CD4-positive, alpha-beta memory T cell (primary cell): ENCODE measurements at places on chromosomes 11 and 22.

GRCh38 chr22:45336971-45337431 lies 27.3 kb downstream of the FAM118A start:
- DNase-seq: no peak

DNA sequence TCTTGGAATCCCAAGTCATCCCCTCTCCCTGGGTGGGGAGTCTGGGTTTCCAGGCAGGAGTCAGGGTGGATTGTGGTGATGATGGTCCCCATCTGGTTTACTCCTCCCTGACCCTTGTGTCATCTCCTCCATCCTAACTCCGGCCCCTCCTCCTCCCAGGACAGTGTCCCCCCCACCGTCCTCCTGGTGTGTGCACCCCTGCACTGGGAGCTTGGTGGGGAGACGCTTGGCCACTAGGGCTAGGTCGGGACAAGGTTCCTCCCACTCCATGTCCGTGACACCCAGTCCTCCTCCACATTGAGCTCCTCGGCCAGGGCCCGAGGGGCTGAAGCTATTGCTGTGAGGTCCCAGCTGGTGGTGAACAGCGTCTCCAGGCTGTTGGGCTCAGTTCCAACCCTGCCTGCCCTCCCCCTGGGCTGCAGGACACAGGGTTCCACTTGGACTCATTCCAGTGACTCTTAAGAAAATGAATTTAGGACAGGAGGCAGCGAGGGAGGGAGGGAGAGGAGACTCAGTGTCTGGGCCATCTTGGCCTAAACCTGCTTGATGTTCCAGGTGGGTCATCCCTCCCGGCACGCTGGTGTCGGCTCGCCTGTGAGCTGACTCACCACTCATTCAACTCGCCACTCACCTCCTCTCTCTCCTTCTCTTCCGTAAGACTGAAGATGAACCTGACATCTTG lies 433.2 kb downstream of the TBC1D22A start:
- DNase-seq: no peak

DNA sequence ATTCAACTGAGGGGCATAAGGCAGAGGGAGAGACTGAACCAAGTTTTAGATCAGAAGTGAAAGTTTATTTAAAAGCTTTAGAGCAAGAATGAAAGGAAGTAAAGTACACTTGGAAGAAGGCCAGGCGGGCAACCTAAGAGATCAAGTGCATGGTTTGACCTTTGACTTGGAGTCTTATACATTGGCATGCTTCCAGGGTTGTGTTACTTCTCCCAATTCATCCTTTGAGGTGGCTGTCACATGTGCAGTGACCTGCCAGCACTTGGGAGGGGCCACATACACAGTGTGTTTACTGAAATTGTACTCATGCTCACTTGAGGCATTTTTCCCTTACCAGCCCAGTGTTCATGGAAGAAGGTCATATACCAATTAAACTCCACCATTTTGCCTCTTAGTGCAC lies 30.4 kb downstream of the CYP2R1 start:
- DNase-seq: no peak

DNA sequence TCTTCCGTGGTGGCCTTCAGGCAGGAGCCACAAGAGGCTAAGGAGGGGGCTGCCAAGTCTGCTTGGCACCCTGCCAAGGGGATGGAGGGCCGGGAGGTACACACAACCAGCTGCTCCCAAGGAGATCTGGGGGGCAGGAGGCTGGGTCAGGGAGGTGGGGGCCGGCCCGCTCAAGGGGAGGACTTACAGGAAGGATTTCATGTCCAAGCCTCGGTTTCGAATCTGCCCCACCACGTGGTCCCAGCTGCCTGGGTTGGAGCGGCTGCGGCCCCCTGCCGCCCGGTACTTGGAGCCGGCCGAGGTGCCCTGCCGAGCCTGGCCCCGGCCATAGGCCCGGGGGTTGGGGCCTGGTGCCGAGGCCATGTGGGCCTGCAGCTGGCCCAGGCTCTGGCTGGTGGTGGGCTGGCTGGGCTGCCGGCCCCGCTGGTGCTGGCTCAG lies 33.5 kb downstream of the LRRC10B start:
- DNase-seq: no peak
